ENCODE measurements at places on chromosomes 3 and 15.

GRCh38 chr3:128385080-128385832, 81.4 kb downstream of the DNAJB8 start:
- no peak for DNase-seq

DNA sequence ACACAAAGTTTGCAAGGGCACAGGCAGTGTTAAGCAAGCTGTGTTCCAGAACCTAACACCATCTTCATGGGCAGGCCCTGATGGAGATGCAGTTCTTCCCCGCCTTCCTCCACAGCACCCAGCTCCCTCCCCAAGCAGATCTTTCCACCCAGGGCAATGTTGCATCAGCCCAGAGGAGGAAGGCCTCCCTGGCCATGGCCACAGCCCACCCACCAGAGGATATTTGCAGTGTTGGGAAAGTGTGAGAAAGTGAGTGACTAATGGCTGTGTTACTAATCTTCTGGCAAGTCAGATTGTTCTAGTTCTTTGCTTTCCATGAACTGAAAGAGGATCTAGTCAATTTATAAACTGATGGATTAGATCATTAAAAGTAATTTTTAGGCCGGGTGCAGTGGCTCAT, 42.0 kb upstream of the ATP10A start:
- DNase-seq = no peak

- no peak for DNase-seq
These were observed 43.4 kb downstream of the MINDY4B start for GRCh38 chr3:150861851-150862250.

DNA sequence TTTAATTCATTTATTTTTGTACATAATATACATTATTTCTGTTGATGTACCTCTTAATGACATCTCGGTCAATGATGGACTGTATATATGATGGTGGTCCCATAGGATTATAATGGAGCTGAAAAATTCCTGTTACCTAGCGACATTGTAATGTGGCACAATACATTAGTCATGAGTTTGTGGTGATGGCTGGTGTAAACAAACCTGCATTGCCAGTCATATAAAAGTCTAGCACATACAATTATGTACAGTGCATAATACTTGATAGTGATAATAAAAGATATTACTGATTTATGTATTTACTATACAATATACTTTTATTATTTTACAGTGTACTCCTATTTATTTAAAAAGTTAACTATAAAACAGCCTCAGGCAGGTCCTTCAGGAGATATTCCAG, 15.1 kb downstream of the TTC14 start:
- DNase-seq = no peak

DNA sequence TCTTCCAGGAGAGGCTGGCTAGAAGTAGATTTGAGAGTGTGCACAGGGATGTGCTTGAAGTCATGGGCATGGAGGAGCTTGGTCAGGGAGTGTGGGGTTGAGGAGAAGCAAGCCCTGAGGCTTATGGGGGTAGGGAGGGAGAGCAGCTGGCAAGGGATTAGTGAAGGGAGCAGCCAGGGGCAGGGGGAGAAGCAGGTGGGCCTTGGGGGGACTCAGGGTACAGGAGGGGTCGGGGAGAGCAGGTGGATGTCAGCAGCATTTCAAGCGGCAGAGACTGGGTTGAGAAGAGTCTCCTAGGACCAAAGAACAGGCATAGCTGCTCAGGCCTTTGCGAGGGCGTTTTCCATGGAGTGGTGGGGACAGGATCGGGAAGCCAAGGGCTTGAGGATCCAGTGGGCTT, 3.4 kb upstream of the LMAN1L start:
- no peak for DNase-seq

DNA sequence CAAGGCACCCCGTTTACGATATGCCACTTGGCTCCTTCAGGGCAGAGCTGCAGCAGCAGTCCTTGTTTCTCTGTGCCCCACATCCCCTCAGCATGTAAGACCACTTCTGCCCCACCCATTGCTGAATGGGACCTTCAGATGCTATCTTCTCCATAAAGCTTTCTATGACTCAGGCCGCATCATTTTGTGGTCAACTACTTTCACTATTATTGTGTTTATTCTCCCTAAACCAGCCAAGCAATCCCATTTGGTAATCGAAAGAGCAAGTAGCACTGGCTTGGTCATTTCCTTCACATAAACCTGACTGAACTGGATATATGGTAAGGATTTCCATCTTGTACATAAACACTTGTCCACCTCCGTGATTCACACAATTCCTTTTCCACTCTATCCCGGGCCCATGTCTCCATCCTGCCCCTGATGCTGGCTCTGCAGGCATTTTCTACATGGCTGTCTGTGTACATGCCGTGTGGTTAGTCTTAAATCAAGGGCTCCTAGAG, 25.7 kb downstream of the LIPC start:
- DNase-seq = no peak

GRCh38 chr3:12655701-12656100, 8.2 kb downstream of the RAF1 start:
- no peak for DNase-seq

DNA sequence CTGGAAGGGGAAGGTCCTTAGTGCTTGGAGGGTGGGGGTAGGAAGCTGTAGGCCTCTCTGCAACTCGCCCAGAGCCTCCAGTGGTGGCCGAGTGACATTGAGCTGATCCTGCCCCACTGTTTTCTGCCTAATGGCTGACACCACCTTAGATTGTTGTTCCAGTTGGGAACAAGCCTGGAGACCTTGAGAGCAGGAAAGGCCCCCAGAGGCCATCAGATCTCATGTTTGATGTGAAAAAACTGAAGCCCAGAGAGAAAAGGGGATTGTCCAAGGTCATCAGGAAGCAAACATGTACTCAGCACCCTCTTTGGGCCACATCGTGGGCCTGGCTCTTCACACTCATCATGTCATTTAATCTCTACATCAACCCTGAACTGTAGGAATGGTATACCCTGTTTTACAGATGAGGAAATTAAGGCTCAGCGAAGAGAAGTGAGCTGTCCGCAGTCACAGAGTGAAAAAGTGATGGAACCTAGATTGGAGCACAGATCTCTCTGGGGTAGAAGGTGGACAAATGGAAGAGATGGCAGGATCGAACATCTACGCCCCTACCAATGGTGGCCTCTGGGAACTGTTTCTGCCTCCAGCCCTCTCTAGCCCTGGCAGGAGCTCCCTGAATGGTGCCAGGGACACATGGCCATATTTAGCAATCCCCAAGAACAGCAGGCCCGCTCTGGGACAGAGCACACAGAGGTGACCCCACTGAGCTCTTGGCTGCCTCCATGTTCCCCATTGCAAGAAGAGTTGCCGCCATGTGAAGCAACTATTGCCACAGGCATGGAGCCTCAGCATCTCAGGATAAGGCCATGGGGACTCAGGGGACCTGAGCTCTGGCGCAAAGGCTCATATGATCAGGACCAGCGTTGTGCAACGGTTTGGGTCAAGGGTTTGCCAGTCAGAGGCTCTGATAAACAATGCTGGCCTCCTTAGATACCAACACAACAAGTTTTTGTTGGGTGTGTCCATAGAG, 31.6 kb upstream of the TSEN2 start:
- no peak for DNase-seq

- no peak for DNase-seq
These were observed 19.8 kb upstream of the NUDT16 start for GRCh38 chr3:131361464-131362421.

GRCh38 chr15:75666823-75667501, 19.2 kb downstream of the SNX33 start:
- DNase-seq = no peak

DNA sequence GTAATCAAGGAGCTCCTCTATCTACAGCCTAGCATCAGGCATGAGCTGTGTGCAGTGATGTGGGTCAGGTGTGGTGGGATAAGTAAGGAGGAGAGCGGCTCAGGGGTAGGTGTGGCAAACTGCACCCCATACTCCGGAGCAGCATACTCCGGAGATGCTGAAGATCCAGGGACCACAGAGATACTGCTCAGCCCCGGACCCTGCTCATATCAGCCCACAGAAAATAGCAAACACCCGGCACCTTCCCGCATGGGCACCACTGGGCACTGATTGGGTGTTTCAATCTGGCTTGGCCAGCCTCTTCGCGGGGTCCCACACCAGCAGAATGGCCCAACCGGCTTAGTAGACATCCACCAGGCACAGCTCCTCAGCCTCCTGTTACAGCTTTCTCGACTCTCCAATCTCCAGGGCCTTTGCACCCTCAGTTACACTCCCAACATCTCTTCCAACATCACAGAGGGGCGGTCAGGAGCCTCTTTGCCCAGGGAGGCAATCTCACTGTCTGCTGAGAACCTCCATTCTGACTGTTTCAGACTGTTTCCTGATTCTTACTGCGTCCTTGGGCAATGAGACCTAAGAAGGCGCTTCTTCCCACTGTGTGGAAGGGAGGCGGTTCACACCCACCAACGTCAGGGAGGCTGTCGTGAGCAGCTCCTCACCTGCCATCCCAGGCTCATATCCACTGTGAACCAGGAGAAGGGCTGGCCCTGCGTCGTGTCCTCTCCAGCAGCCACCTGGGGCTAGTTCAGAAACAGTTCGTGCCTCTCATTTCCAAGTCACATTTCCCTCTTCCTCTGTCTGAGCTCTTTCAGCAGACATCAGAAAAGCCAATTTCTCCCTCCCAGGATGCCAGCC, 59.8 kb downstream of the CAPN7 start:
- no peak for DNase-seq

DNA sequence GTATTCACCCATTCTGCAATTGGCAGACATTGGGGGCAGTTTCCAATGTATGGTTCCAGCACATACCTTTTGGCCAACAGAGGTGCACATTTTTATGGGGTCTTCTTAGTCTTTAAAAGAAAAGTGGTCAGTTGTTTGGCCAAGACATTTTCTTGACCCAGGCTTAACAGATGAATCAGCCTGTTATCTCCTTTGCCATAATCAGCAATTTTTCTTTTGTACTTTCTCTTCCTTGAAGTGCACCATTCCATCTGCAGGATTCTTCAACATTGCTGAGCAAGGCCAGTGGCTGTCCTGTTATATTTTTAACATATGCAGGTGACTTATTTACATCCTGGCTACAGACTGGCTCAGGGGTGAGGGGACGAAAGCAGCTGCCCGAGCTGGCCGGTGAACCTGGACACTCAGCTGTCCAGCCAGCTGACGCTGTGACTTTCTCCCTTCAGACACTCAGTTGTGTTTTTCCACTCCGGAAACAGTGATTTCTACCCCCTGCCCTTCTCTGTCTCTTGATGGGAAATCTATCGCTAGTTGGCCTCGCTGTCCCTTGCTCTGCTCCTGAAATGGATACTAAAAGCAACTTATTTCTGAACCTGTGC, 96.5 kb upstream of the TNFAIP8L3 start:
- DNase-seq = no peak

DNA sequence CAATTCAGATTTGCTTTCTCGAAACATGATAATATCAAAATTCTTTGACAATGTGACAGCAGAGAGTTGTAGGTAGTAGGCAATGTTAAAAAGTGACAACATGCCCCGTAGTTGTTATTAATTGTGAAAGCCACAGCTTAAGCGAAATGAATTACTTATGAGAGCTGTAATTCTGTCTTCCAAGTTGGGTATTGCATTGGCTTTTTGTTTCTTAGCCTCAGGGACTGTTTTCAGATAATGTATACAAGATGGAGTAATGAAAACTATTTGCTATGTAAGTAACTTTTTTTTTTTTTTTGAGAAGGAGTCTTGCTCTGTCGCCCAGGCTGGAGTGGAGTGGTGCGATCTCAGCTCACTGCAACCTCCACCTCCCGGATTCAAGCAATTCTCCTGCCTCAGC, 43.1 kb upstream of the MAP3K13 start:
- no peak for DNase-seq

- DNase-seq = no peak
These were observed 161.5 kb downstream of the FOXP1 start for GRCh38 chr3:71421820-71422566.

GRCh38 chr15:41746802-41747201, 27.5 kb upstream of the MAPKBP1 start:
- no peak for DNase-seq

DNA sequence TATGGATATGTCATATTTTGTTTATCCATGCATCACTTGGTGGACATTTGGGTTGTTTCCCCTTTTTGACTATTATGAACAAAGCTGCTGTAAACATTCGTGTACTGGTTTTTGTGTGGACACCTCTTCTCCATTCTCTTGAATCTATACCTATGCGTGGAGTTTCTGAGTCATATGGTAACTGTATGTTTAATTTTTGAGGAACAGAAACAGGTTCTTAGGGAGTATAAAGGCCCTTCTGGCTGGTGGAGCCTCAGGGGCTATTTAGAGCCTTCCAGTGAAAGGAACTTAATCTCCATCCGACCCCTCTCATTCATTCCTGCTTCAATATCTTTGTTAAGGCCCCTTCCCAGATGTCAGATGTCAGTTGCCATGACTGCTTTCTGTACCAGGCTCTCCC, 14.1 kb upstream of the CTXND1 start:
- no peak for DNase-seq

GRCh38 chr15:53869044-53869805, 109.0 kb upstream of the UNC13C start:
- peak; percentile 20 for DNase-seq

- DNase-seq = no peak
These were observed 52.5 kb downstream of the TP63 start for GRCh38 chr3:189683546-189684255.

DNA sequence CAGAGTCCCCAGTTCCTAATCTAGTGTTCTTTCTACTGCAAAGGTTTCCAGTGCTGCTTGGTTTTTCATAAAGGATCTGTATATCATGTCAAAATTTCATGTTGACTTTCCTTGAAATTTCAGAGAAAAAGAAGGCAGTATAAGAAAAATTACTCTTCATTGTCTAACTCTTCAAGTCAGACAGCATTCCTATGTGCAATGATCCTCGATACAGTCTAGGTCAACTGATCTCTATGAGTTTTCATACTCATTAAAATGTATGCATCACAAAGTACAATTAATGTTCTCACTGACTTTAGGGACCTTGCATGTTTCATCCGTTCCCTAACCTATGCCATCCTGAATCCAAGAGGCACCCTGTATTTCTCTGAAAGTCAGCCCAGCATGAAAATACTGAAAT, 317.3 kb downstream of the ZBTB20 start:
- no peak for DNase-seq

DNA sequence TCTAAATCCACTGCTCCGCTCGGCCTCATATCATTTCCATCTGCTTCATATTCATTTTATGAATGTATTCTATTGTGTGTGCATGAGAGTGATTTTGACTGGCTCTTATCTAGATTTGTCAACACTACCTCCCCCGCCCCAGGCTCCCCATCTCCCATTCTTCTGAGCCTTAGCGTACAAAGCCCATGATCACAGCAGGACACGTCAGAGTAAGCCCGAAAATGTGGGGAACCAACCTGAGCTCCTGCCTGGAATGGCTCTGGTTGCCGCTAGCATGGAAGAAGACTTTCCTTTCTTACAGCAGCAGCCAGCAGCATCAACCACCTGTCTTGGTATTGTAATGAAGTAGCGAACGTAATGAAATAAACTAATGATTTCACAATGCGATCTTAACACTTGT, 61.4 kb downstream of the GABRB3 start:
- DNase-seq = no peak

GRCh38 chr3:34070831-34071585, 272.6 kb downstream of the PDCD6IP start:
- DNase-seq = no peak

DNA sequence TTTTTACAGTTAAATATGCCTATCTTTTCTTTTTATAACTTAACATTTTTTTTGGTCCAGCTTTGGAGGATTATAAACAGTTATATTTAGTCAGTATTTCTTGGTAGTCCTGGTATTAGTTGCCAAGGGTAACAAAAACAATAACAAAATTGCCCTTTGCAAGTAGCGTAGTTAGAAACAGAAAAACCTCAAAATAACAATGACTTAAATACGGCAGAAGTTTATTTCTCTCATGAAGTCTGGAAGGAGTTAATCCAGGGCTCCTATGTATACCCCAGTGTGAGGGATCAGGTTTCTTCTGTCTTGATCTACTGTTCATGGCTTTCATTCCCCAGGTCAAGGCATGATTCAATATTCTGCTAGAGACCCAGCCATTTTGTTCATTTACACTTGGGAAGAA, 14.1 kb upstream of the MYH15 start:
- no peak for DNase-seq
